ENCODE measurements at places on chromosomes 16 and 17.
A peak's percentile ranks its signal among the peaks of the same experiment; 100 is the strongest.

DNA sequence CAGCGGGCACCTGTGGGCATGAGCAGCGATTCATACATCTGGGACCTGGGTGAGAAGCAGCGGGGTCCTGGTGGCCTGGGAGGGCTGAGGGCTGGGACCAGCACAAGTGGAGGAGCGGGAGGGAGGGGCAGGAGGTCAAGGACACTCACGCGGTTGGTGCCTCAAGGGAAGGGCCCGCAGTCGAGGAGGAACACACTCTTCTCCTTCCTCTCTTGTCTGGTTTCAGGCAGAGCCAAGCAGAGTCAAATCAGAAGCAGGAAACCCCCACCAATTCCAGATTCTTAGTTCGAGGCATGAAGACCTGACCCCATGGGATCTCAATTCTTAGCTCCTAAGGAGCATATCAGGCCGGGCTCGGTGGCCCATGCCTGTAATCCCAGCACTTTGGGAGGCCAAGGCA is 15.7 kb downstream of the DNAI2 start:
- DNase-seq, result no peak

- DNase-seq, result no peak
These were observed 41.8 kb downstream of the MYO18A start for GRCh38 chr17:29138184-29138955.

DNA sequence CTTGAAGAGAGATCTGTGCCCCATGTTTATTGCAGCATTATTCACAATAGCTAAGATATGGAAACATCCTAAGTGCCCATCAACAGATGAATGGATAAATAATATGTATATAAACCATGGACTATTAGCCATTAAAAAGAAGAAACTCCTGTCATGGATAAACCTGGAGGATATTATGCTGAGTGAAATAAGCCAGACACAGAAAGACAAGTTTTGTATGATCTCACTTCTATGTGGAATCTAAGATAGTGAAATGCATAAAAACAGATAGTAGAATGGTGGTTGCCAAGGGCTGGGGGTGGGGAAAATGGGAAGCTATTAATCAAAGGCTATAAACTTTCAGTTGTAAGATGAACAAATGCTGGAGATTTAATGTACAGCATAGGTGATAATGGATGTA is 19.9 kb upstream of the HEATR6 start:
- no peak for DNase-seq

DNA sequence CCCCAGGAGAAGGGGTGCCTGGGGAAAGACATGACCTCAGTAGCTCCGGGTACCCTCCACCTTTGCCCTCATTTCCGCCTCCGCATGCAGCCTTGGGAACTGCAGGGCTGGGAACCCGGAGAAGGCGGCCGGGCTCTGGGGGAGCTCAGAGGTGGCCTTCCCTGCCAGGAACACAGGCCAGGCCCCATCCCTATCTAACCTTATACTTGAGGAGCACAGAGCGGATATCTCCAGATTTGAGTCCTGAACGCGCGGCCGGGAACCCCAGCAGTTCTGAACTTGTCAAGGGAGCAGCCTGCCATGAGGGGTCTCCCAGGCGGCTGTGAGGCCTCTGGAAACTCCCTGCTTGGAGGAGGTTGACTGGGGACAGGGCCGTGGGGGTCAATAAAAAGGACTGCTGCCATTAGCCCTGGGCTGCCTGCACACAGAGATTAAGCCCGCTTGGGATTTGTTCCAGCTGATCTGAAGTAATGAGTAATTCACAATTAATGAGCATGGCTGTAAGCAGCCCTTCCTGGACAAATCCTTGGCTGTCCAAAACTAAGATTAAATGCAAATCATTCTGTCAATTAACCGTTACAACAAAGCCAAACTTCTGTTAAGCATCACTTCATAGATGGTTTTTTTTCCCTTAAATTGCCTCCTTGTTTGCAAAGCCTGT is 26.3 kb upstream of the METRNL start:
- DNase-seq, result no peak

DNA sequence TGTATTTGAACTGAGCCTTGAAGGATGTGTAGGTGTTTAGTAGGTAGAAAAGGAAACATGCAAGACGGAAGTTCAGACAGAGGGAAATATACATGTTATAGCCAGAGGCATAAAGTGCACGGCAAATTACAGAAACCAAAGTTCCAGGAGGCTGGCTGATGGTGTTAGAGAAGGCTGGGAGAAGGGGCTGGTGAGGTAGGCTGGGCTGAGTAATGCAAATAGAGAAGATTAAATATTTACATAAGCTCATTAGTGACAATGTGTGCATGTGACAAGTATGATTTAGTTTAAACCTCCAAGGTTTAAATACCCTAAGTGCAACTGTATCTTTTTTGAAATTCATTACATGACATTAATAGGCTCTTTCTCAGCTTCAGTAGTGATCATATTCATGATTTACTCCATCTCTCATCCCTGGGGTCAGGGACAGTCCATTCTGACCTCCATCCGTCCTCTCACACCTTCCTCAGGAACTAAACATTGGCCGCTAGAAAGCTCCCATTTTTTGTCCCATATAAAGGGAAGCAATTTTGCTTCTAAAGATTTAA is 399.8 kb upstream of the SALL1 start:
- DNase-seq, result no peak

GRCh38 chr17:29855686-29856085 is 74.3 kb downstream of the SSH2 start:
- peak; percentile 71 for DNase-seq

DNA sequence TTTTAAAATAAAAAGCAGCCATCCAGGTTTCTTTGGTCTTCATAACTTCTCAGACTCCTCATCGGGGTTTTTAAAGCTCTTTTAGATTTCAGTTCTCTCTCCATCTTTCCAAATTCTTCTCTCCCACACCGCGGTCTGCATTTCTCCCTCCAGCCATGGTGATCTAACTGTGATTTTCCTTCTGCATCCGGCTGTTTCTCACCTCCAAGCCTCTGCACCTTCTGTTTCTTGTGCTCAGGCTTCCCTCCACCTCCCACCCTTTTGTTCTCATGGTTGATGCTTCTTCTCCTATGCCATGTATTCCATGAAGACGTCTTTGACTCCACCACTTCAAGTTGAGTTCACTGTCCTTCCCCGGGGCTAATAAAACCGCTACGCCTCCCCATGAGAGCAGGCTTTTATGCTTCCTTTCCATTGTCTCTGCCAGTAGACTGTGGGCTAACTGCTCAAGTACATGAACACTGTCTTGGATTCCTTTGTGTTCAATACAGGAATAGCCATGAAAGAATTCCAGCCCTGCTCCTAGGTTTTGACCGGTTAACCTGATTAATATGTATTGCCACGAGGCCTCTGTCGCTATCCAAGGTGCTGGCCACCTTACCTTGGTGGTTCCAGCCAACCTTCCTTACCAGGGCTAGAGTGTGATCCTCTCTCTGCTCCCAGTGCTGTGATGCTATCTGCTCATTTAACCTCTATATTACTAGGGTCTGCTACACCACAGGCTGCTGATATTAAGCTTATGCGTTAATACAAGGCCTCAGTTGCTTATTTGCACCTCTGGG is 625.1 kb downstream of the HS3ST4 start:
- DNase-seq, result no peak

- peak; percentile 56 for DNase-seq
These were observed 561 bp downstream of the CCDC47 start for GRCh38 chr17:63772801-63773271.

DNA sequence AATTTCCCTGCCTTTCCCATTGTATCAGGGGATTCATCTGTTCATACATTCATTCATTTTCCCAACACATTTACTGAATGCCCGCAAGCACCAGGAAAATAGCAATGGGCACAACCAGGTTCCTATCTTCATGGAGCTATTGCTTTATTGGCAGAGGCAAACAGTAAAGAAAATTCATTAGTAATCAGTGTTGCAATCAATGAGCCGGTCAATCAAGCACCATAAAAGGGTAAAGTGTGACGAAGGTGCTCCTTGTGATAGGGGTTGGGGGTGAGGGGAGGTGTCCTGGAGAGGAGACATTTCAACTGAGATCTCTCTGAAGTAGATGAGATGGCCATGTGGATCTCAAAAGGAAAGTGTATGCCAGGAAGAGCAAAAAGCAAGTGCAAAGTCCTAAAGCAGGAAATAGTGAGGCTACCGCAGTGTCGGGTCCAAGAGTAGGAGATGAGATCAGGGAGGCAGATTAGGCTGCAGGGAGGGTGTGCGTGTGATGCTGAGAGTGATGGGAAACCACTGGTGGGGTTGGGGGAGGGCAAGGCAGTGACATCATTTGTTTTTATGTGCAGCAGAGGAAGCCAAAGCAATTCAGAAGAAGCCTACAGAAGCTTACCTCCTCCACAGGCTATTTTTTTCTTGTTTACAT is 28.4 kb downstream of the CDH13 start:
- peak; percentile 94 for DNase-seq

DNA sequence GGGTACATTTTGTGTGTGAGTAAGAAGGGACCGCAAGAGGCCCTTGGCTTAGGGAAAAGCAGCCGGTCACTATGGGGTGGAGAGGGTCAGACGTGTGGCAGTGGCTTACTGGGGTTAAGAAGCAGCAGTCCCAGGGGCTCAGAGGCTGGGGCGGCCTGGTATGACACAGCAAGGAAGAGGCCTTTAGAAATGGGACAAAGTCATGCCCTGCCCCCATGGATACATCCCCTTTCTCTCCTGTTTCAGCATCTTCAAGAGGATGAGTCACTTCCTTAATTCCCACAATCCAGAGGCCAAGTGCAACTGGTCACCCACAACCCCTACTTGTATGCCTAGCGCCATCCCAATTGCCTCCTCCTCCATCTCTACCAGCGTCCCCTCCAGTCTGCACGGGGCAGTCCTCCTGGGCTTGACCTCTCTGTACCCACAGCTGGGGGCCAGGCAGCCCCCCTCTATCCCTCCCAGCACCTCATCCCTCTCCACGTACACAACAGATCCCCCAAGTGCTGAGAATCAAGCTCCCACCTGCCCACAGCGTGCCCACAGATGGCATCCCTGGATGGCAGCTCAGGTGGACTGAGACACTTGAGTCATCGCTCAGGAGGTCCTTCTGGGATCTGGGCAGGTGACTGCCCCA is 6.9 kb upstream of the EFTUD2 start:
- DNase-seq, result peak; percentile 78

- DNase-seq, result no peak
These were observed 249.7 kb upstream of the TBX2 start for GRCh38 chr17:61149862-61150362.

DNA sequence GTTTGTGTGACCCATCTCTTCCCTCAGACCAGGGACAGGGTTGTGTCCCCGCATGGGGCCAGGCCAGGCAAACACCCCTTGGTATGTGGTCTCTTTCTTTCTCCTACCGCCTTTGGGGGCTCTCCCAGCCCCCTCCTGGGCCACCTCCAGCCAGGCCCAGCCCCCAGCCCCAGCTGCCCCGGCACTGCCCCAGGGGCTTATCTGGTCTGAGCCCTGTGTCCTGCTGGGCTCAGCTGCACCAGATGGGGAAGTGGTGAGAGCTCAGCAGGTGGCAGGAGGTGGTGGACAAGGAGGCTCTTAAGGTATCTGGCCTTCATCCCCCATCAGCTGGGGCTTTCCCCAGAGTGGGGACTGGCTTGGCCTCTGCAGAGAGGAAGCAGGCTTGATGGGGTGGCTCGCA is 8.7 kb downstream of the ADAM11 start:
- DNase-seq, result peak; percentile 50

GRCh38 chr17:34230342-34230741 is 24.7 kb upstream of the CCL2 start:
- DNase-seq, result no peak

- DNase-seq, result peak; percentile 93
These were observed 3.1 kb downstream of the EVI2A start for GRCh38 chr17:31318298-31318801.

DNA sequence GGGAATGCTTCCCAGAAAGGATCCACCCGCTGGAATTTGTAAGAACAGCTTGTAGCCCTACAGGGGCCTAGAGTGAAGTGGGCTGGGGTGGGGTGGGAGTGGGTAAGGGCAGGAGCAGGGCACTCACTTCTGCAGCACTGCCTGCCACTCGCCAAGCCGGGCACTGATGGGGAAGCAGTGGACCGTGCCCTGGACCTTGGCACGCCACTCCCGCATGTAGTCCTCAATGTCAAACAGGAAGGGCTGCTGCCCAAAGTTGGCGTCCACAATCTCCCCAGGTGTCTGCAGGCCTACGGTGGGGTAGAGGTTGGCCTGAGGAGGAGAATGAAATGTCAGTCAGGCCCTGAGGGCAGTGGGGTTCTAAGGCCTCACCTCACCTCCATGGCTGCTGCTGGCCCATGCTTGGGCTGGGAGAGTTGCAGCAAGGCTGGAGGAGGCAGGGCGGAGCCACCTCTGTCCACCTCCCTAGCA is 15.7 kb upstream of the GFOD2 start:
- DNase-seq, result no peak

- no peak for DNase-seq
These were observed 33.7 kb upstream of the LITAF start for GRCh38 chr16:11620243-11621003.

- no peak for DNase-seq
These were observed 3.3 kb upstream of the SLC12A3 start for GRCh38 chr16:56861756-56862155.

- DNase-seq, result no peak
These were observed 11.8 kb downstream of the CDC27 start for GRCh38 chr17:47177261-47177660.

DNA sequence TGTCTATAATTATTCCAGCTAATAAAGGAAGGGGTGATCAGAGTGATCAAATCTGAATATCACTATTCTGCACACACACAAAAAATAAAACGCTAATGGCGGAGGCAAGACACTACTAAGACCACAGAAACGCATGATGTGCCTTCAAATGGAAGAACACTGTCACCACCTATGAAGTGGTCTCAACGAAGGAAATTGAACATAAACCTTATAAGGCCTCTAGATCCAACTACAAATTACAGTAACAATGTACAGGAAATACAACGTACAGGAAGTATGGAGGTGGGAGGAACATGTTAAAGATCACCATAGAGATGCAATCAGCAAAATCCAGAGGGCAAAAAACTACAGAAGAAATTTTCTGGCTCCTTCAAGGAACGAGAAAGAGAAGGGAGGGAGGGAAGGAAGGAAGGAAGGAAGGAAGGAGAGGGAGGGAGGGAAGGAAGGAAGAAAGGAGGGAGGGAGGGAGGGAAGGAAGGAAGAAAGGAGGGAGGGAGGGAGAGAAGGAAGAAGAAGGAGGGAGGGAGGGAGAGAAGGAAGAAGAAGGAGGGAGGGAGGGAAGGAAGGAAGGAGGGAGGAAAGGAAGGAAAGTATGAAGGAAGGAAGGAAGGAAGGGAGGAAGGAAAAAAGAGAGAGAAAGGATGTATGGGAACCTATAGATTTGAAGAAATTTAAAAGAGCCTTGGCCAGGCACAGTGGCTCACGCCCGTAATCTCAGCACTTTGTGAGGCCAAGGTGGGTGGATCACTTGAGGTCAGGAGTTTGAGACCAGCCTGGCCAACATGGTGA is 3.1 kb upstream of the SGCA start:
- no peak for DNase-seq

DNA sequence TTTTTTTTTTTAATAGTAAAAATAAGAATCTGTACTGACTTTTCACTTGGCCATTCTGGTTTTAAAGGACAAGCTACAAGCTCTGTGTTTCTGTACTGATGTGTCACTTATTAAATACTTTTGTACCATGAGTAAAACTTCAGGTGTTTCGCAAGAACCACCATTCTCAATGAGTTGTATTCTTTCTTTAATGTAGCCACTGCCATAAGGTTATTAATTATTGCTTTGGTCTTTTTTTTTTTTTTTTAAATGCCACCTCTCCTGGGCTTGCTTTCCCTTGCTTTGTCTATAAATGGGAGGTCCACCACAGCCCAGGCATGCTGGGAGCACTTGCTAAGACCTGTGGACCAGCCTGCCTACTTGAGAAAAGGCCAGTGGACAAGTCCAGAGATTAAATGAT is 8.4 kb downstream of the ARL2BP start:
- no peak for DNase-seq

- DNase-seq, result no peak
These were observed 159 bp downstream of the USP36 start for GRCh38 chr17:78840530-78840779.
